Left kidney (tissue), 8 donors: ENCODE measurements at places on chromosomes 3 and 15.

DNA sequence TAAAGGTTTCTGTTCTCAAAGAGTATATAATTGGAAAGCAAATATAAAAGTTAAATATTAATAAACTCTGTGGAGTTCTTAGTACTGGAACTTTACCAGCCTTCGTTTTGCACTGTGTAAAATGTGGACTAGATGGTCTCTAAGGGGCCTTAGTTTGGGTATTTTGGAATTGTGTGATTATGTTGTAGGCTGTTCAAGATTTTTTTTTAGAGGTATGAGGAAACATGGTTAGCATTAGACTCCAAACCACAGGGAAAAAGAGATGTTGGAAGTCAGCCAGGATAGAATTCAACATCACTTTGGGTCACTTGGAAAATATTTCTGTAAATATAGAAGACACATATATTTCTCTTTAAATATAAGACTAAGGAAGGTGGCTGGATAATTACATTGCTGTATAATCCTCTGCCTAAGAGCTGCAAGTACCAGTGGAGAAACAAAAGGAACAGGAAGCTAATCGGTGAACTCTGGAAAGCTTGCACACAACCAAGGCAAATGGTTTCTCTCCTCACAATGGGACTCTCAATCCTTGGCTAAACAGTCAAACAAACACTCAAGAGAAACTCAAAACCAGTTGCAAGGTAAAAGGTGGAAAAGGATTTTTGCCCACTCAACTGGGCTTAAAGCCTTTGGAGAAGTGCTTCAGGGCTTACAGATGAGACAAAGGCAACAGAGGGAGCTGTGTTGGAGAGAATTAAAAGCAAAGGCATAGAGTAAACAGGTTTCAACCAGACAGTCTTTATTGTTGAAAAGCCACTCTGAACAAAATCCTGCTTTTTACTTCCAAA lies 141.7 kb downstream of the NR1D2 start:
- no peak for DNase-seq

- DNase-seq = no peak
These were observed 169.3 kb downstream of the ADAMTS17 start for GRCh38 chr15:100172356-100173024.

GRCh38 chr3:101676216-101676764 lies 642 bp downstream of the ZBTB11 start:
- peak; percentile 96 for DNase-seq

GRCh38 chr15:31013863-31014607 lies 22.6 kb upstream of the MTMR10 start:
- no peak for DNase-seq

DNA sequence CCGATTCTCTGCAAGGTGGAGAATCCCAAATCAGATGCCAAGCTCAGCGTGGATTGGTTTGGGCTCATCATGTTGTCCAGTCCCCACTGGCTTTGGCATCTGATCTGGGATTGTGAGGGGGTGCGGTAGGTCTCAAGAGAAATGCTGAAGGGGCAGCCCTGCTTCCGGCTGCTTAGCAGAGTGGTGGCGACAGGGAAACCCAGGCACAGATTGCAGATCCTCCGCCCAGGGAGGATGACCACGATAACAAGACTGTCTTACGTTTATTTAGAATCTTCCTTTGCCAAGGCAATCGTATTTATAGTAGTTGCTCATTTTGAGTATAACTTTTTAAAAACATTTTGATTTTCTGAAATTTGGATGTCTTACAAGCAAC lies 61.1 kb downstream of the SLC12A8 start:
- no peak for DNase-seq

DNA sequence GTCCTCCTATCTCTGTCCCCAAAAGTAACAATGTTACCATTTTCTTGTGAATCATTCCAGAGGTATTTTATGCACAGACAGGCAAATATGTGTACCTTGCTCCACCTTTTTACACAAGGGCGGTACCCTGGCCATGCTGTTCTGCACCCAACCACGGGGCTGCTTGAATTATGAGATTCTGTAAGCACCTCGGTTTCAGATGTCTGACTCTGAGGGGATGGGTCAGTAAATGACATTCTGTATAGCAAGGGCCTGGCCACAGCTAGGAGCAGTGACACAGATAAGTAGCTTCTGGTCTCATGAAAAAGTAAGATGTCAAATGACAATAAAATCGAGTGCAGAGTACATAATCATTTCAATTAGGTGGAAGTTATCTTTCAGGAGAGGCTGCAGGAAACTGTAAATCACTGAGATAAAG lies 30.4 kb upstream of the FLNB start:
- DNase-seq = no peak

- no peak for DNase-seq
These were observed 532.3 kb downstream of the FOXP1 start for GRCh38 chr3:71051259-71051595.

- no peak for DNase-seq
These were observed 10.7 kb downstream of the HMCES start for GRCh38 chr3:129289201-129289921.

- DNase-seq = no peak
These were observed 49.5 kb downstream of the ABTB1 start for GRCh38 chr3:127722091-127722784.

DNA sequence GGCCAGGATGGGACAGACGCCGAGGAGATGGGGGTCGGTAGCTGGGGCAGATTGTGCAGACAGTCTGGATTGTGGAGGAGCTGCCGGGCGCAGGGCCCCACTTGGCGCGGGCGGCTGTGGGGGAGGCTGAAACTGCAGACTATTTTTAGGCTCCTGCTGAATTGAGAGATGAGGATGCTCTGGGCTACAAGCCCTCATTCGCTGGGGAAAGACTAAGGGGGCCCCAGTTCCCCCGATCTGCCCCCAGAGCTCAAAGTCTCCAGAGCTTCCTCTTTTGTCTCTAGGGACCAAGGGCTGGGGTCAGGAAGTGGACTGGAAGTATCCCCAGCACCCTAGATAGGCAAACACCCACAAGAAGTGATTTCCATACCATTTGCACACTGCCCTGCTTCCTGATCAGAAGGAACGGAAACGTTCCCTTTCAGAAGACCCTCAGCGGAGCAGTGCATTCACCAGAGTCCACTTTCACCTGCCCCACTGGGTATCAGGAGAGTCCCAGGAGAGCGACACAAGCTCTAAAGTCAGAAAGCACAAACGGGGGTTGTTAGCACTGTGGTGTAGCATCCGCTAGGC lies 29.7 kb downstream of the SEMA7A start:
- DNase-seq = no peak

GRCh38 chr15:74795966-74796625 lies 14.2 kb downstream of the CSK start:
- DNase-seq = no peak

- no peak for DNase-seq
These were observed 58.5 kb downstream of the STARD5 start for GRCh38 chr15:81265256-81265943.

DNA sequence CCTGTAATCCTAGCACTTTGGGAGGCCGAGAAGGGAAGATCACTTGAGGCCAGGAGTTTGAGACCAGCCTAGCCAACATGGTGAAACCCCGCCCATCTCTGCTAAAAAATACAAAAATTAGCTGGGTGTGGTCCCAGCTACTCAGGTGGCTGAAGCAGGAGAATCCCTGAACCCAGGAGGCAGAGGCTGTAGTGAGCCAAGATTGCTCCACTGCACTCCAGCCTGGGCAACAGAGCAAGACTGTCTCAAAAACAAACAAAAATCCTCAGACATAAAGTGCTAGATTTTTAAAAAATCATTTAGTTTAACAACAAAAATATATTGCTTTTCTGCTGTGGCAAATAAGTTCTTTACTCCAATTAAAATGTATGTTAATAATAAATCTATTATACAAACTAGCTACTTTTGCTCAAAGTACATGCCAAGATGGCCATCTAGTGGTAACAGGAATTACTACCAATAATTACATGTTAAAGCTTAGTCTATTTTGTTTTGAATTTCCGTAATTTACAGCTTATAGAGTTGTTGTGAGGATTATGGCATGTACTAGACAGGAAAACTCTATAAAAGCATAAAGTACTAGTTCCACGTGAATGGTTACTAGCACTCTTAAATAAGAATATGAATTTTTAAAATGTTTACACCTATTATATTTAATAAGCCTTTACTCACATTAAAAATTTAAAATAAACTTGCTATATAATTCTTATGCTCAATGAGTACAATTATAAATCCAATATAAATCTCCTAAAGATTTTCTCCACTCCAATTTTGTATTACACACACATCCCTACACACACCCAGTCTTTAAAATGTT lies 39.0 kb downstream of the GABPB1 start:
- peak; percentile 25 for DNase-seq

GRCh38 chr3:64187065-64187959 lies 38.0 kb downstream of the PRICKLE2 start:
- DNase-seq = peak; percentile 82
